ENCODE measurements at places on chromosomes 7 and 10. TPM values are rescaled to one million over a fixed set of nuclear protein-coding genes. Genes with fewer than 3 reads are reported as not detected.

CYP2C19 gene
- 0.13 TPM for polyA plus RNA-seq

C7orf57 gene
- polyA plus RNA-seq, result 0.68 TPM

ASB10 gene
- not detected for polyA plus RNA-seq

DNA sequence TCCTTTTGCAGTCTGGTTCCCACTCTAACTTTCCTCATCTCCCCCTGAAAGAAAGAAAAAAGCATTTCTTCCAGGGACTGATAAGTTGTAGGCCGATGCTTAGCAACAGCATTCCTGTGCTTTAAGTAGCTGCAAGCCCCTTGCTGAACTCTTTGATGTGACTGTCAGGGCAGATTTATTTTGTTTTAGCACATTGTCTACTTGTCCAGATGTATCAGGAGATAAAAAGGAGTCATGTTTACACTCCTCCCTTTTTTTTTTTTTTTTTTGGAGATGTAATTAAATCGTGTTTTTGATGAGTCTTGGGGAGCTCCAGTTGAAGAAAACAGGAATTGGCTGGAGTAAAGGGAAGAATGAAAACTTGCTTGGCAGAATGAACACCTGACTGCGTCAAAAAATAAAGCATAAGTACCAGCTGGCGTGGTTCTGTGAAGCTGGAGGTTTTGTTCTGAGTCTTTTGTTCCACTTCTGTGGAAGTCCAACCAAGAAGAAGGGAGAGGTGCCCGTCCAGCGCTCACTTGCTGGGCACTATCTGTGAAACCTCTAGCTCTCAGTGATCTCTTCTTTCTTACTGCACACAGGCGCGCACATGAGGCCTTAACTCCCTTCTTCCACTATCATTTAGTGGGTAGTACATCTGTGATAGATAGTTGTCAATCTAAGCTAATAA is 871.7 kb downstream of the LRMDA start:
- DNase-seq, result peak; percentile 69

GRCh38 chr7:55130395-55131141 is 111.8 kb downstream of the EGFR start:
- DNase-seq, result no peak

GRCh38 chr7:111568419-111568818 is 6.1 kb upstream of the IMMP2L start:
- DNase-seq, result no peak

GRCh38 chr7:48192996-48193395 is 21.7 kb downstream of the ABCA13 start:
- no peak for DNase-seq

DNA sequence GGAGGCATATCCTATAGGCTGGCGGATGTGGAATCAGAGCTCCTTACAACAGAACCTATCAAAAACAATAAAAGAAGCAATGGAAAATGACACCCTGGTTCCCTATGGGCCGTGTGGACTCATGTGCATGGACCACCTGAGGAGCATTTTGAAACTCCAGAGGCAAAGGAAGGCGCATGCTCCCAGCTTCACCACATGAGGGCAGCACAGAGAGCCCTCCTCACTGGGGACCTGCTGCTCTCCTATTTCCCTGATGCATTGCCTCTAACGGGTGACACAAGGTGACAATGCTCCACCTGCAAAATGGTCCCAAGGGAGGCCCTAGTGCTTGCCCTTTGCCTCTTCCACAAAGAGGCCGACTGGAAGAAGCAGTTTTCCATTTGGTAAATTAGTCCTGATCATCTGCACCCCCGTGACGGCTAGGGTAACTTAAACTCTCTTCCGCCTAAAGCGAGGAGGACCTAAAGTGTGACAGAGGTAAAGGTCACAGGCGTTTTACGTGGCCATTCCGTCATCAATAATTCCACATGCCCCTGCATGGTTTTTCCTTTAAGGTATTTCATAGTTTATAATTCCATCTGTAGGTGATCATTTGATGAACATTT is 67.7 kb downstream of the GPAM start:
- DNase-seq, result no peak

GRCh38 chr10:98062424-98062823 is 32.0 kb upstream of the CRTAC1 start:
- no peak for DNase-seq

DNA sequence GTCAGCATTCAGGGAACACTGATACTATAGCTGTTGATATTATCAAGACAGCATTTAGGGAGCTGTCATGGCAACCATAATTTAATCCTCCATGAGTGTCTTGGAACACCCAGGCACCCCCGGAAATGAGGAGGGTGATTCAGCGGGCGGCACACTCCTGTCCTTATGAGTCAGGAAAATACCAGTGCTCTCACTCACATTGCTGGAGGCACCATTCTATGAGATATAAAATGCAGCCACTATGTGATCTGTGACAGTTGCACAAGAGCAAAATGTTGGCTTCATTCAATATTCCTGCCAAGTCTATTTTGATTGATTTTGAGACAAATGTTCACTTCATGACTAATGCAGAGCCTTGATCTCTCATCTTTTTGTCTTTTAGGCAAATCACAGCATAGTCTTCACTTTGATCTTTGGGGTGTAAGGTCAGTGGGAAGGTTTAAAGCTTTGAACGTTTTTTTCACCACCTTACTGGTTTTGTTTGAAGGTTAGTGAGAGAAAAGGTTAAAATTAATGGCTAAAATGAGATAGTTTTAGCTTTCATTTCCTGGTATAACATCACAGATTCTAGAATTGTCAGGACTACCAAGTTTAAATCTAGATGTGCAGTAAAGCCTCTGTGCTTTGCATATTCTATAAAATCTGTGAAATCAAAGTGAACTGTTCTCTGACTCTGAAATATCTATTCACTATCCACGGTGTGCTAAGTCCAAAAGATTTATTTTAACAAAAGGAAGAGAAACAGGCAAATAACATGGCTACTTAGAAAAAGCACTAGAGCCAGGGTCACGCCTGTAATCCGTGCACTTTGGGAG is 12.4 kb upstream of the ARHGAP12 start:
- DNase-seq, result no peak

DNA sequence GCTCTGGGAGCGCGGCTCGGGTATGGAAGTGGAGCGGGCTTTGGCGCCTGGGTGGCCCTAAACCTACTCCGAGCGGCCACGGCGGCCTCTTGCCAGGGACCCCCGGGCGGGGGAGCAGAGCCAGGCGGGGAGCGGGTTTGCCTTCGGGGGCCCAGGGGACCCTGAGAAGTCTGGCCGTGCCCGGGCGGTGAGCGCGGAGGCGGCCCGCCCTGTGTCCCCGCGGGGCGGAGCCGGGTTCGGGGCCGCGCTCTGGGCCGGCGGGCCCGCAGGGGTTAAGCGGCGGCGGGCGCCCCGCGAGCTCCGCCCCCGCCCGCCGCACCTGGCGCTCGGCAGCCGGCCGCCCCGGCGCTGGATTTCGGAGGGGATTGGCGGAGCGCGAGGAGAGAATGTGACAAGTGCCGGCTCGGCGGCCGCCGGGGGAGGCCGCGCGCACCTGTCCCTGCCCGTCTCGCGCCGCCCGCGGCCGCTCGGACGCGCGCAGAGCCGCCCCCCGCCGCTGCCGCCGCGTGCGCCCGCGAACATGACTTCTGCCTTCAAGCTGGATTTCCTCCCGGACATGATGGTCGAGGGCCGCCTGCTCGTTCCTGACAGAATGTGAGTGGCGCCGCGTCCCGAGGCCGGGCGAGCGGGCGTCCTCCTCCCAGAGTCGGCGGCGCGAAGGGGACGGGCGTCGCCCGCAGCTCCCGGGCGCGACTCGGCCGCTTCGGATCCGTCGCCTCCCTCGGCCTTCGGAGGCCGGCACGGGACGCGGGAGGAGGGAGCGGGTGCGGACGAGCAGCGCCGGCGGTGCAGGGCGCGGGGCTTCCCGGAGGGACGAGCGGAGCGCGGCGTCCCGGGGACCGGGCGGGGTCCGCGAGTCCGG is at the start of gene CELF2:
CELF2 (plus strand) TSS at position 303 of the 862 bp plus-strand sequence; CDS start at position 521, 218 bp downstream.
- DNase-seq, result no peak

DNA sequence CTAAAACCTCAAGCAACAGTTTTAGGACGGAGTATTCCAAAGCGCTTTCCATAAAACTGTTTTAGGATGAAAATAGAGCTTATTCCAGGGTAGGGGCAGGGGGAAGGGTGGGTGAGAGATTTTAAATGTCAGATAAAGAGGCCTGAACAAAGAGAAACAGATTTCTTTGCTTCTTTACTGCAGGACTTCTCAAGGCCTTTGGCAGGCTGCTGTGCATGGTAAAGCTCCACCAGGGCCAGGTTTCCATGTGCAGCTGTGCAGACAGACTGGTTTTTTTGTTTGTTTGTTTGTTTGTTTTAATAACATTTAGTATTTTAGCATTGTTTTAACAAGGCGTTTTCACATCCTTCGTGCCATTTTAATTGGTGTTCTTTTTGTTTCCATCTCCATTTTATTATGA is 26.3 kb downstream of the HECW1 start:
- DNase-seq, result no peak

DNA sequence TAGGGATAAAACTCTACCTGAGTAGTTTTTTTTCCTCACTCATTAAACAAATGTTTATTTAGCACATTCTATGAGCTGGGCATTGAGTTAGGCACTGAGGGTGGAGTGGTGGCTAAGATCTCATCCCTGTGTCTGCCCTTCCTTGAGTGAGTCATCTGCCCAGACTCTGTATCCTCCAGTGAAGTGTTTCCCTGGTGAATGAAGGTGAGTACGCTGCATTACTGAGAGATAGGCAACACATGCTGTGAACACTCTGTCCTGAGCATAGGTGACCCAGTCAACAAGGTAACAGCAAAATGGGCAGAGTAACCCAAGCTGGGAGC is 5.8 kb downstream of the PITX3 start:
- DNase-seq, result no peak

DNA sequence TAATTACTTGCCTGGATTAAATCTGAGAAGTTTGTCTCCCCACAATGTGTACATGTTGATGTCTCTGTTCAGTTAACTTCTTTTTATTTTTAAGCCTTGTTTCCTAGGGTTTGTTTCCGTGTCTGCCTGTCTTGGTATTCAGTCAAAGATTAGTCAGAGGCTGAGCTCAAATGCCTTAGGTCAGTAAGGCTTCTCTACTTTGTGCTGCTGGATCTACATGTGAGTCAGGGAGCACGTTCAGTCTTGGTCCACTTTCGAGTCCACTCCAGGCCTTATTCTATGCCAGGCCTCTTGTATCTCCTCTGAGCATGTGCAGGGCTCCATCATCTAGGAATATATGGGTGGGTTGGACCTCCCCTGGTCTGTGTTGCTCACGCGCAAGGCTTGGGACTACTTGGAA is 93.3 kb upstream of the FZD8 start:
- DNase-seq, result no peak

GRCh38 chr7:159035571-159036073 is 109.0 kb downstream of the VIPR2 start:
- DNase-seq, result no peak

DNA sequence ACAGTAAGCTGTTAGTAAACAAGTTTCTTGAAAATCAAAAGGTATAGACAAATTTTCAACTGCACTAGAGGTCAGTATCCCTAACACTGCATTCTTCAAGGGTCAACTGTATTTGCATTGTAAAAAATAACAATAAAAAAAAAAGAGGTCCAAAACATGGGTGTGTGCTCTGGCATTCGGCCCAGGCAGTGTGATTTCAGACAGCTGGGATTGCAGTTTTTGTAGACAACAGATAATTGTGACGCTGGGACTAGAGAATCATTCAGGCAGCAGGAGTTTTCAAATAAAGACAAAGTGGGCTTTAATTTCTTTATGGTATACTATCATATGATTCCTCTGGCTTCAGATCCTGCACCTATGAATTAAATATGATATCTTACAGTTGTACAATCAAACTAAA is 543.2 kb upstream of the SEMA3D start:
- no peak for DNase-seq

- no peak for DNase-seq
Measured at GRCh38 chr10:128064970-128065580, 61.1 kb downstream of the MKI67 start.

GRCh38 chr10:34804306-34804705 is 10.8 kb downstream of the PARD3 start:
- DNase-seq, result no peak

DNA sequence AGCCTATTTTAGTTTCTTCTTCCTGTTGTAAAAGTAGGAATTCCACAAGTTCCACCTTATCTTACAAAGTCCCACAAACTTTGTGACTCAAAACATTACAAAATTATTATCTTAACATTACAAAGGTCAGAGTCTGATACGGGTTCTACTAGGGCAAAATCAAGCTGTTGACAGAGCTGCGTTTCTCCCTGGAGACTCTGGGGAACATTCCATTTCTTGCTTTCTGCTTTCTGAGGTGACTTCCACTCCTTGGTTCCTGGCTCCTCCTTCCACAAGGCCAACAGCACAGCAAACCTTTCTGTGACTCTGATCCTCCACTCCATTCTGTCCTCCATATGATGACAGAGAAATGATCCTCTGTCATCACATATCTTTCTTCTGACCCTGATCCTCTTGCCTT is 10.6 kb downstream of the OR2F1 start:
- DNase-seq, result no peak

DNA sequence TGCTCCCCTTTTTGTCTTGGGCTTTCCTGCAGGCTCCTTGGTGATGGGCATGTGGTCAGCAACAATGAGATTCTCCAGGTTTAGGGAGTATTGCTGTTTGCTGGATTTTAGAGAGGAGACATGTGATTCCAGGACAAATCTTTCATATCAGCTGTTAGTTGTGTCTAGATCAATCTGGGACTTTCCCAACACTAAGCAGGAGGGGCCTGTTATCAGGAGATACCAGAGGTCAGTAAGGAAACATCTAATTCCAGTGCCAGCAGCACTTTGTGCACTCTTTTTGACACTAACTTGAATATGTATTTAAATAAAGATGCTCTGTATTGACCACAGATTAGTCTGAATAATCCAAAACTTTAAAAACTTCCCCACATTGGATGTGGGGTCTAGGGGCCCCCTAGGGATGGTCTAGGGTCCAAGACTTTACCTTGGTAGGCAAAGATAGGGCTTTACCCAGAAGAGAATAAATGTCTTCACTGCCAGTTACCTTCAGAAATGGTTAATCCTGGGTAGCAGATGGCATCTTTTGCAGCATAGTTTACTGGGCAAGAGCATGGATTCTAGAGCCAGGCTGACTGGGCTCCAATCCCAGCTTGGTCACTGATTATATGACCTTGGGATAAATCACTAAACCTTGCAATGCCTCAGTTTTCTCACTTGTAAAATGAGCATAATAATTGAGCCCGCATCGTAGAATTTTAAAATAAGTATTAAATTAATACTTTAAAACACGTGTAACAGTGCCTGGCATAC is 6.4 kb upstream of the FIGNL1 start:
- DNase-seq, result no peak

GRCh38 chr7:30249316-30249715 is 35.1 kb upstream of the ZNRF2 start:
- DNase-seq, result no peak

Measured in left renal cortex interstitium (tissue), 4 donors.